ENCODE measurements at places on chromosomes 1 and 21.

DNA sequence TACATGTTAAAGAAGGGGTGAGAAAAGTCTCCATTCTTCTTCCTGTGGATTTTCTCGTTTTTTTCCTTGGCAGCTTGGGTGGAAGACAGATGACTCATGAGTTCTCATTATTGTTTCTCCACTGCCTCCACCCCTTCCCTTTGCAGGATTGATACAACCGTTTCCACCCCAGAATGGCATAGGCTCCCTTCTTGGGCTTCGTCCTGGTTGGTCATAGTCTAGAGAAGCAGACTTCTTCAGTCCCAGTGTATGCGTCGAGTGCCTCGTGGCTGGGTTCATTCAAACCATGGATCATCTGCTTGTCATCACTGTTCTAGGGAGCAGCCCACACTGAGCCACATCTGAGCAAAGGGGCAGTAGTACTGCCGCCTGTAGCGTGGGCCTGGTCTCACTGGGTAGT is 13.7 kb downstream of the PTGFRN start:
- no peak for DNase-seq

DNA sequence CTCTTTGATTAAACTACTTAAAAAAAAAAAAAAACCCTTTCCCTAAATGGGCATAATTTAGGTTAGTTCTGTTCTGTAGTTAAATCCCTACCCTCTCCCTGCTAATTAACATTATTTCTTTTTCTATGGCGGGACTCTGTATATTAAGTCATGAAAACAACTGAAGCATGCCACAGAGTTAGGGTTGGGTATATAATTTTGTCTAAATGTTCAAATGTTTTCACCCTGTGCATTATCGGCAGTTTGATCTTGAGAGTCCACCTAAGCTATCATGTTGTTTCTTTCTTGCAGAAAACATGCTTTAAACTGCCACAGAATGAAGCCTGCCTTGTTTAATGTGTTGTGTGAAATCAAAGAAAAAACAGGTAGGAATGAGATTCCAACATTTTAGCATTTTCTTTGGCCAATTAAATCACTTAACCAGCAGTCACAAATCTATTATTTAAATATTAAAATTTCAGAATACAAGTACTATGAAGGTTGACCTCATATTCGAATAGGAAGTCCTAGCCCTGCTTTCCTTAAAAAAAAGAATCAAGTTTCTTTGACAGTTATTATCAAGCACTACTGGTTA is 4.0 kb downstream of the PBX1 start:
- no peak for DNase-seq

DNA sequence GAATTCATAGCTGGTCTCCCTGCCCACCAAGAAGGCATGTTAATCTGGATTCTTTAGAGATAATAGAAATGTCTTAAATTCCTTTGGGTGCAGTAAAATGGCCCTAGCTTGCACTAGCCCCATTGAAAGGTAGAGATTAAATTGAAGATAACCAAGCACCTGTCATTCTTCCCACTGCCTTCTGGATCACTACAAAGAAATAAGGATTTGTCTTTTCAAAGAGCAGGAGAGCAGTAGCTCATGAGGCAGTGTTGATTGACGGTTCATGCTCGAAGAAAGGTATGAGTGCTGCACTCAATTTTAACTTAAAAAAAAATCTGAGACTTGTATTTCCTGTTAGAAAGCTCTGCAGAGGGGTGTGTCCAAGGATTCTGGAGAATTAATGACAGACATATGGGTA is 74.9 kb upstream of the F3 start:
- DNase-seq, result no peak

GRCh38 chr1:161092621-161093028 is 3.3 kb upstream of the NECTIN4 start:
- no peak for DNase-seq

- DNase-seq, result no peak
Observed at GRCh38 chr21:44969931-44970755, 30.3 kb downstream of the SLX9 start.

DNA sequence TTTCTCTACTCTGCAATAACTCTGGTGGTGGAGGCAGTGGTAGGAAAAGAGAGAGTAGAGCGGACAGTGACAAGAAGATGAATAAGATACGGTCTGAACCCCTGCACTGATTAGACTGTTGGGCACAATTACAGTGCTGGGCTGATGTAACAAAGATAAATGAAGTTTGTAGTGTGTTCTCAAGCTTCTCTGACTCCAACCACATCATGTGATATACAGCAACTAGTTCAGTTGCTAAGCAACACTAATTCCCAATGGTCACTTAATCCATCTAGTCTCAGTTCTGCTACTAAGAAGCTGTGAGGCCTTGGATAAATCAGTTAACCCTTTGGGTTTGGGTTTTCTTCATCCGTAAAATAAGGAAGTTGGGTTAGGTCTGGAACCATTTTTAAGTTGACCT is 17.3 kb downstream of the DDR2 start:
- no peak for DNase-seq

GRCh38 chr1:222920169-222920568 is 105.3 kb downstream of the DISP1 start:
- DNase-seq, result no peak

DNA sequence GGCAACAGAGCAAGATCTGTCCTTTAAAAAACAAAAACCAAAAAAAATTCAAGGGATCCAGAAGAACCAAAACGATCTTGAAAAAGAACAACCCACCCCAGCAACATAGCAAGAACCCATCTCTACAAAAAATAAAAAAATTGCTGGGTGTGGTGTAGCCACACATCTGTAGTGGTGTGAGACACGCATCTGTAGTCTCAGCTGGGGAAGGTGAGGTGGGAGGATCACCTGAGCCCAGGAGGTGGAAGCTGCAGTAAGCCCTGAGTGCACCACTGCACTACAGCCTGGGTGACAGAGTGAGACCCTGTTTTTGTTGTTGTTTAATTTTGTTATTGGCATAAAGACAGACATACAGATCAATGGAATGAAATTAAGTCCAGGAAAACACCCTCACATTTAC is 22.3 kb downstream of the TRIM33 start:
- DNase-seq, result no peak

- DNase-seq, result no peak
Observed at GRCh38 chr1:92876351-92876750, 44.5 kb downstream of the RPL5 start.

GRCh38 chr1:84422909-84423308 is 24.6 kb downstream of the DNASE2B start:
- DNase-seq, result no peak

DNA sequence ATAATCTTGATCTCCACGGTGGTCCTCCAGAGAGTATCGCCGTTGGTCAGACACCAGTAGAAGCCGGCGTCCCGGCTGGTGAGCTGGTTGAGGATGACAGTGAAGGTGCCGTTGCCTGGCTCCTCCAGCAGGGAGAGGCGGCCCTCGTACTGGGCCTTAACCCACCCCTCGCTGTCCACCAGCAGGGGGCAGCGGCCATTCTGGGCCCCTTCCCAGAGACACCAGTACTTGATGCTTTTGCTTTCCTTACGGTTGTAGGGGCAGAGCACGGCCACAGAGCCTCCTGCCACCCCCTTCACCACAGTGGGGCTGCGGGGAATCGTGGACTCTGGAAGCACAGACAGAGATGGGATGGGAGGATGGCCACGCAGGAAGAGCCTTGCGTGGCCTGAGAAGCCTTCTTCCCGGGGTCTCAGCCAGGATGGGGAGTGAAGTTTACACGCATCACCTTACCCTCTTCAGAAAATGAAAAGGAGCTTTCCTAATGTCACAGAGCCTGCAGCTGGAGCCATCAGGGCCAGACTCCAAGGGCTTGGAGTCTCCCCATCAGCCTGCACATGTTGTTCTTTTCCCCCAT is 10.7 kb downstream of the PIGR start:
- no peak for DNase-seq

GRCh38 chr1:209155546-209155945 is 428.0 kb upstream of the CAMK1G start:
- DNase-seq, result no peak

GRCh38 chr21:28485301-28486022 is 507.2 kb downstream of the LTN1 start:
- no peak for DNase-seq

GRCh38 chr1:170145770-170146676 is at the start of gene NTMT2:
TSS of gene NTMT2 (plus strand) at chr1:170145959. CDS start at chr1:170146108, 149 bp downstream.
- DNase-seq, result no peak

DNA sequence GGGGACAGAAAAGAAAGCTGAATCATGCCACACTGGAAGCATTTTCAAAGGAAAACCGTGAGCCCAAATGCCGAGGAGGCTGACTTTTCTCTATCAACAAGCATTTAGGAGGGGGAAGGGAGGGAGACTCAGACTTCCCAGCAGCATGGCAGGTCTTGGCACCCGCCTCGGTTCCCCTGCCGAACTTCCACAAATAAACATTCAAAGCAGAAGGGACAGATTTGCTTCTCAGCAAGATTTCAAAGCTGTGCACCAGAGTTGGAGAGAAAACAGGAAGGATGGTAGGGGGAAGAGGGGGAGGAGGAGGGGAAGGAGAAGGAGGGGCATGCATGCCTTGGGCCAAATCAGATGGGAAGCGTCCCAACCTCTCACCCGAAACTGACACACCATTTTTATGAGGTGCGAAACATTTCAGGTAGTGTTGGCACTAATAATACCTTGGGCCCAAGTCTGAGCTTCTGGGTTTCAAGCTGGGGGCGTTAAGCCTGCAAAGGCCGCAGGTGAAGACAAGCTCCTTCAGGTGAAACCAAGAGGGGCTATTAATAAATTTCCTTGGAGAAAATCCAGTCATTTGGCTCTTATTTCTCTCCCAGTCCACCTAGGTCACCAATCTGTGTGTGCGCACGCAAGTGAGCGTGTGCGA is 26.4 kb downstream of the ABCA4 start:
- peak; percentile 54 for DNase-seq

GRCh38 chr21:29296446-29296845 is 2.3 kb upstream of the BACH1 start:
- no peak for DNase-seq

- no peak for DNase-seq
Observed at GRCh38 chr1:173137107-173137706, 69.9 kb downstream of the TNFSF4 start.

- DNase-seq, result peak; percentile 56
Observed at GRCh38 chr1:36224537-36225282, 467 bp downstream of the THRAP3 start.

GRCh38 chr1:44523593-44524591 is 118.8 kb downstream of the RNF220 start:
- DNase-seq, result no peak

- DNase-seq, result no peak
Observed at GRCh38 chr1:76933847-76934815, 66.9 kb downstream of the ST6GALNAC5 start.

GRCh38 chr1:63638471-63638870 is 45.3 kb downstream of the PGM1 start:
- DNase-seq, result no peak

DNA sequence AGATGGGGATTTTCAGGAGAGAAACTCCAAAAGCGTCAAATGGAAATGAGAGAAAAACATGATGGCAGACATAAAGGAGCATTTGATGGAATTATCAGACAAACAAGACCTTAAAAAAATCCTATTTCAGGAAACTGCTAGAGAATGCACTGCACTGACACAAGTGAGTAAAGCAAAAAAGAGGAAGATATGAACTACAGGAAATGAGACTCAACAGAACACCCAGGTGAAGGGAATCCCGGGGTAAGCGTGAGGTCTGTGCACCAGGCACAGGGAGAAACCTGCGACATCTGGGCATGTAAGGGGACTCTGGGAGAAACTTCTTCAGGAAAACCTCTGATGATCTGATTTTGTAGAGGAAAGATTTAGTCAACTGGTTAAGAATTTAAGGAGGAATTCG is 2.8 kb downstream of the TARBP1 start:
- no peak for DNase-seq

DNA sequence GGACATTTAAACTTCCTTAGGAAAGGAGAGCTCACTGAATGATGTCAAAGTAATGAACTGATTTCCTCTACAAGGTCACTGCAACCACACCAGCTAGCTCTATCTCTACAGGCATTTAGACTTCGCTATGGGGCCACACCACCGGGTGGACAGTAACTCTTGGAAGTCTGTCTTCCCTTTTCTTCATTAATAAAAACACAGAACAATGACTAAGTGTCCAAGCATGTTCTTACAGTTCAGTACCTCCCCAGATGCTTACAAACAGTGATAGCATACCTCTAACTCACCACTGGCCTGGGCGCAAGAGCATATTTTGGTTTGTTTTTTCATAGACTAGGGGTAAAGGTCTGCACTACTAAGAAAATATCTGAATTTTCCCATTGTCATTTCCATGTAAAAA is 54.6 kb downstream of the SIM2 start:
- no peak for DNase-seq

DNA sequence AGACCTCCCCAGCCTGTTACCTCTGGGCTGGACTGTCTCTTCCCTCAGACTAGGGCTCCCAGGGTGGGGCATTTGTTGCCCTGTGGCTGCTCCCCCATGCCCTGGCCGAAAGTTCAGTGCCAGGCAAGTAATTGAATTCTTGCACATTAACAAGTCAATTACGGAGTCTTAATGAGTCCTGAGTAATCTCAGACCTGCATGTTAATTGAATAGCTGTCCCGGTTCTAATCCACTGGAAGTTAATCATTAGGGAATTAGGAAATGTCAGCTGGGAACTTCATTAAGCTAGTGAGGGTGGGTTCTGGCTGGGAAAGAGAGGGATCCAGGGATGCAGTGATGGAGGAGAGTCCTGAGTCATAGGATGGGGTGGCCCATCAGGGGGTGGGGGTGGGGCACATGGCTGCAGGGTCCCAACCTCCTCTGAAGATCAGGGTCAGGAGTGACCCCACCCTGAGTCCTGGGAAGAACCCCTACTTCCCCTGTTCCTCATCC is 47.1 kb upstream of the CSF3R start:
- DNase-seq, result no peak

DNA sequence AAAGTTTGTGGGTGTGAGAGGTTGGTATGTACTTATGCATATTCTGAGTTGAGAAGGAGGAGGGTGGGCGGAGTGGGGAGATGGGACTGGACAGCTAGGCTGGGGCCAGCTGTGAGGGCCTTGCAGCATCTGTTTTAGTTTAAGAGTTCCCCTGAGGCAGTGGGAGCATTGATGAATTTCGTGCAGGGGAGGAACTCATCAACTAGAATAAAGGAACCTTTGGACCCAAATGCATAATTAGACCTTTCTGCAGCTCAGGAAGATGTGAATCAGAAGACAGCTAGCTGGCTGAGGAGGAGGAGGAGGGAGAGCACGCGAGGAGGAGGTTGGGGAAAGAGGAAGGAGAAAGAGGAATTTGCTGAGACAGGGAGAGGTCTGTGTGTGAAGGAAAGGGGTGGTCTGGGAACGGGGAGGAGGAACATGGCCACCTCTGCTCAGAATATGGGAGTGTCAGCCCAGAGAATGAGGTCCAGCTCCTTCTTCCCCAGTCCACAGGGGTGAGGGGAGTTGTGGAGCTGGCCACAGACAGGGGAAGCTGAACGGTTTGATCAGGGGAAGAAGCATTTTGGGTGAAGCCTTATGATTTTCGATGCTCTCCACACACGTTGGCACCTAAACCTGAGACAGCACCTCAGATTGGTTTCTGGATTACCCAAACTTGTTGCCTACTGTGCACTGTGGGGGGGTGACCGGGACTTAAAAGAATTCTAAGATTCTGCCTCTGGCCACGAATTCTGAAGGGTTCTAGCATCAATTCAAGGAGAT is 27.7 kb downstream of the MYOG start:
- peak; percentile 76 for DNase-seq

- peak; percentile 57 for DNase-seq
Observed at GRCh38 chr1:10181154-10181553, 29.2 kb upstream of the KIF1B start.

Measured in AG09319 (cell line).